ENCODE measurements at places on chromosomes 1 and 21.

DNA sequence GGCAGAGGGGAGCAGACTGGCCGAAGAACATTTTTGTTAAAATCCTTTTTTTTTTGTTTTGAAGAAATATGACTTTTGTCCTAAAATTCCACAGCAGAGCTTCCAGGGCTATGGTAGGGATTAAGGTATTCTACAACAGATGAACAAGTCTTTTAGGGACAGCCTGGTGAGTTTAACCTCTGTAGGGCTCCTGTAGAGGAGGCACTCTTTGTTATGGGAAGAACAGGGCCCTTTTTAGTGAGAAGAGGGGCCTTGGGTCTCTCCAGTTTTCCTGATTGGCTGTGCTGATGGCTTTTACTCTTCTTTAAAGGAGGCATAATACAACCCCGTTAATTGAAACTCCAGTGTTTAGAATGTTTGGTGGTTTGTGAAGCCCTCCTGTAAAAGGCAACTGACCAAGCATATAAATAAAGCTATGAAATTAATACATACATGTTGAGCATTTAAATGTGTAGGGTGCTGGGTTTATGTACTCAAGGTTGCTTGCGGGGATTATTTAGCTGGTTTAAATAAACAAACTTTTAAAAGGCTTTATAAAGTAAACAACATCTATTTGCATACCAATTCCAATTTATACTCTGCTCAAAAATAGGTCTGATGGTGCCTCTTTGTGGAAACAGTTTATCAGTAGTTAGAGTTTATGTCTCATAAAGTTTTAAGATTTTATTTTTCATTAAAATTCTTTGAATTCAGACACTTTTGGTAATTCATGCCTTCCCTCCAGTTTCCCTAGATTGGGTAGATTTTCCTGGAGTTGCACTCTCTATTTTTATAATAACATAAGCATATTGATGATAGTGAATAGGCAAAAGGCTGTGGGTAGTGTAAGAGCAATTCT, 46.5 kb downstream of the PBX1 start:
- no peak for DNase-seq

- no peak for DNase-seq
These were observed 28.0 kb downstream of the DENND2D start for GRCh38 chr1:111172463-111172862.

DNA sequence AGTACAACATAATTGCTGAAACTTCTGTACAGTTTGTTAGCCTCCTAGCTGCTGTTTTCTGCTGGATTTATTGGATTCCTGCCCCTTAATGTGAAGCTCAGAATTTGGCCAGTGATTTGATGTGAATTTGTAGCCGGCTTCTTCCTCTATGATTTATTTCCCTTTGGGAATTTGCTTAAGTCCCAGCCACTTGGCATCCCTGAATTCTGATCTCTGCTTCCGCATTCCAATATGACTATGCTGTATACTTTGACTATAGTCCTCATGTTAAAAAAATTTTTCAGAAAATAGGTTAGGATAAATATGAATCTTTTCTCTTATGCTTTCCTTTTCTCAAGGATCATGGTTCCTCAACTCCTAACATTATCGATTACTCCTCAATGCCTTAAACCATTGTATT, 12.4 kb upstream of the LRIF1 start:
- DNase-seq = no peak

- no peak for DNase-seq
These were observed 37.1 kb downstream of the LRRC40 start for GRCh38 chr1:70168283-70168682.

GRCh38 chr1:56758135-56758534, 61.1 kb downstream of the FYB2 start:
- DNase-seq = no peak

All from T-helper 1 cell (primary cell).